Stimulated activated naive CD4-positive, alpha-beta T cell (primary cell): ENCODE measurements at places on chromosomes 1 and 21.

DNA sequence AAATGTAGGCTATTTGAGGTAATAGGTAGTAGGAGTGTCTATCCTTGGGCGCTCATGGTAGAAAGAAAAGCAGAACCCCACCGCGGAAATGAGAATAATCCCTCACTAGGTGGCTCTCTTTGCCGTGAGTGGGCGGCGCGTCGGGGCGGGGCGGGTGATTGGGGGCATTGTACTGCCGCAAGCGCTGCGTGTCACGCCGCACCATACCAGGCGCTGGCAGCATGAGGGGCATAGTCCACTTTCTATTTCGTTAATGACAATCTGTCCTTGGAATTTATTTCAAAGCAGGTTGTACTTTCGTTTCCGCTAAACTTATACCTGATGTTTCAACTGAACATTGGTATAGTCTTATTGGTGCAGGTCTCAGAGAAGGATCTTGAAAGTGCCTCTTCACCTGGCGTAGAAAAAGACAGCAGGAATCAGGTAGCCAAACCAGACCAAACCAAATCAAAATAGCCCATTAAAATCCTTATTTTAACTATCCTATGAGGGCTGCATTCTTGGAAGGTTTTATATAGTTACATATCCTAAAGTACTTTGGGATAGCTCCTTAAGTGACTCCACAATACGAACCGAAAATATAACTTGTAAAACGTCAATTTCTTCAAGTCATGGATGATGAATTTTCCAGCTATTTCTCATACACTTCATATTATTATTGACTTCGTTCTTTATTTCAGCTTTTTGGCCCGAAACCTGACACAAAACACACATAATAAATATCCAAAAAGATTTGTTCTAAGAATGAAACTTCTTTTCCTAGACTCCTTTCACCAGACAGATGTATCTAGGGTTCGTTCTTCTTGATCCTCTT lies 1.9 kb upstream of the SMG7 start:
- peak; percentile 88 for DNase-seq

- DNase-seq, result no peak
These were observed 65.0 kb downstream of the KIRREL1 start for GRCh38 chr1:158058237-158058985.

DNA sequence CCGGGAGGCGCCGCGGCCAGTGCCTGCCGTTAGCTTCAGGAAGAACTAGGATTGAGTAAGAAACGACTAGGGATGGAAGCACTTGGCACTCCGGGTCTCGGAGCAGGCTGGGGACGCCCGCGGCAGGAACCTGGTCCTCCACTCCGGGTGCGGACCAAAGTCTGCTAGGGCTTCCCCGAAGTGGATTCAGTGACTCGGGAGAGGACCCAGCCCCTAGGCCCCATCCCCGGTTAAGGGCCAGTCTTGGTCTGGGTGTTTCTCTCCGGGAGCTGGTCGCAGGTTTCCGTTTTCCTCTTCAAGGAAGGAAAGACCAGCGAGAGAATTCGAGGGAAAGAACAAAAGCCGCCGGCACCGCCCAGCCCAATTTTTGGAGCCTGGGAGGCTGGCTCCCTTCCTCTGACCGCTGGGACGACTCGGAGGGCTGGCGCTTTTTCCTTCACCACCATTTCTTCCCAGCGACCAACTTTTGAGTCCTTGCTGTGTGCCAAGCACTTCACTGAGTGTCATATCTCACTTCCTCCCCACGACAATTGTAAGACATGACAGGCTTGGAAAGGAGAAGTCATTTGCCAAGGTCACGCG lies 16.8 kb upstream of the STMN1 start:
- no peak for DNase-seq

DNA sequence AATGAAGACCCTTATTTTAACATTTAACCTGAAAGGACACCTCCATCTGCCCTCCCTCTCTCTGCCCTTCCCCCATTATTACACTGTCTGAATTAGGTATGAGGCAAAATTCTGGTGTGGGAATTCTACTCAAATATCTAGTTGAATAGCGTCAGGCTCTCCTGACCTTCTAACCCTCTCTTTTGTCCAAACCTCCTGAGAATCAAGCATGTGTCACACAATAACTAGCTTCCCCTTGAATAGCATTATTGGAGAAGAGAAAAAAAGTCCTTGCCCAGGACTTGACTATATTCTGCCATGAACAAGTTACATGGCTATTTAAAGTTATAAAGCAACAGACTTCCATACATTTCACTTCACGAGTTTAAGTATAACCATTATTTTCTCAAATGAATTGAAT lies 35.5 kb downstream of the USH2A start:
- DNase-seq, result no peak

- DNase-seq, result no peak
These were observed 102.2 kb downstream of the TSEN15 start for GRCh38 chr1:184153731-184154130.

DNA sequence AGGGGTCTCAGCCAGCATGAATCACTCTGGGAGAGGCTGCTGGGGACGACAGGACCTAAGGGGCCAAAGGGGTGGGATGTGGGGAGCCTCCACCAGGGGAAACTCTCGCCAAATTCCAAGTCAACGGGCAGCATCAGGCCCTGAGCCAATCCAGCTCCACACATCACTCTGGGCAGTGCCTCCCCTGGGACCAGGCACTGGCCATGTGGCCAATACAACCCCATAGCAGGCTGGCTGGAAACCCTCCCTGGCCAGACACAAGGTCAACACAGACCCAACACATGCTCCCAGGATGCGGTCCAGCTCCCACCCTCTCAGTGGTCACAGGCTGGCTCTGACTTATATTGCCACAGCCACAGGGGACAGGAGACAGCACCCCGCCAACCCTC lies 60.0 kb downstream of the MEGF6 start:
- no peak for DNase-seq

DNA sequence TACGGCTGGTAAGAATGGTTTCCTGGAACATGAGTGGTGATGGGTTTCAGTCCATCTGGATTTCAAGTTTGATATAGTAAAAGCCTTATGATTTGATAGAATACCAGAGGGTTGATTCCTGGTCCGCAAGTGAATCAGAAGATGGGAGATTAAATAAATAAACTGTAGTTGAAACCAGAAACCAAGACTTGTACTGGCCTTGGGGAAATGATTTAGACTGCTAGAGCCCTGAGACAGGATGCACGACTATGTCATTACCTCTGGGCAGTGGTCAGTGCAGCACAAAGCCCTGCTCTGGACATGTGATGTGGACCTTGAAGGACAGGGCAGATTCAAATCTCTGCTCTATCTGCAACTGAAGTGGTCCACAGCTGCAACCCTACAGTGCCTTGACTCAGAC lies 15.6 kb upstream of the FMOD start:
- no peak for DNase-seq

GRCh38 chr21:16071761-16072160 lies 342.0 kb downstream of the USP25 start:
- no peak for DNase-seq

GRCh38 chr21:25582888-25583287 lies 24.4 kb downstream of the MRPL39 start:
- DNase-seq, result no peak

GRCh38 chr1:203518541-203518940 lies 24.6 kb downstream of the OPTC start:
- no peak for DNase-seq

- DNase-seq, result no peak
These were observed 128.3 kb downstream of the TMEM53 start for GRCh38 chr1:44545961-44546360.

GRCh38 chr1:230288641-230289349 lies 137.3 kb downstream of the PGBD5 start:
- no peak for DNase-seq

- no peak for DNase-seq
These were observed 7.6 kb downstream of the CDKN2C start for GRCh38 chr1:50977575-50978143.

GRCh38 chr1:96306809-96307560 lies 414.6 kb upstream of the PTBP2 start:
- no peak for DNase-seq

DNA sequence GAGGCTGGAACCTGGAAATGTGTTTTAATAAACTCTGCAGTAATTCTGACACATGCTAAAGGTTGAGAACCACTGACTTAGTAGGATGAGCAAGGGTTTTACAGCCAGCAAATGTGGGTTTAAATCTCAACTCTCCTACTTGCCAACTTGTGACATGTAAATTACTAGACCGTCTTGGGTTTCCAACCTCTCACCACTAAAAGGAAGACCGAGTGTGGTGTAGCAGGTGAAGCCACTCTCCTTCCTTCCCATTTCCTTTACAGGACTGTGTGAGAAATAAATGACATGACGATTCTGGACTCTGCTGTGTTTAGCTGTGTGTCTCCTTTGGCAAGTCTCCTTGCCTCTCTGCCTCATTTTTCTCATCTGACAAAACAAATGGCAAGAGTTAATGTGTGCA lies 49.5 kb upstream of the DNAJC6 start:
- no peak for DNase-seq

GRCh38 chr1:16187748-16188401 lies 24.6 kb downstream of the ARHGEF19 start:
- peak; percentile 66 for DNase-seq

DNA sequence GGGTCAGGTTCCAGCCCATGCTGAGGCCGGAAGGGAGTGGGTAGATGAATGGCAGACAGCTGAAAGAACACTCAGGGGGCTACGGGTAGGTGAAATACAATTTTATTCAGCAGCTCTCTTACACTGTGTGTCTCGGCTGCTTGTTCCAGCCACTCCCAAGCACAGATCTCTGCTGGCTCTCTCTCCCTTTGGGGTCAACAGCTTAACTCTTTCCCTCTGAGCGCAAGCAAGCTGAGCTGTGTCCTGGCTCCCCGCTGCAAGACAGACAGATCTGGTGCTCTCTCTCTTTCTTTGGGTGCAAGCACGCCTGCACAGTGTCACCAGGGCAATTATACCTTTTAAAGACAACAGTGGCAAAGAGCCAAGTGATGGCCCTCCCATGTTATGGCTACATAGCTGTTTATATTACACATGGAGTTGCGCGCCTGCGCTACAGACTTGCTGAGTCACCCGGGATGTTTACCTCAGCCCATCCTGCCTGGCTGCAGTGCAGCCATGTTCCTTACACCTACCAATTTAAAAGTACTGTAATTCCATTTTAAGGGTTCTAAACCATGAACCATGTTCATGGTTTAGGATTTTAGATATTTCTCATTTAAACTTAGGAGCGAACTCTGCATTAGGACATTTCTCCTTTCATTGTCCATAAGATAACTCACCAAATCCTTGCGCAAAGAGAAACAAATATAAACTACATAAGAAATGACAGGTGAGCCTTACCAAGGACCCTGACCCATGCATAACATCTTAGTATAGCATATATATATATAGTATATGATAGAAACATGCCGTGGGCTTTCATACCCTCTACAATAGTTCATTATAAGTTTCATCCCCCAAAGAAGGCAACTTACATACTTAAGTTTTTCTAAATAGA lies 396.5 kb downstream of the SMYD3 start:
- no peak for DNase-seq

- DNase-seq, result no peak
These were observed 53.5 kb downstream of the CAPN2 start for GRCh38 chr1:223765719-223766340.

DNA sequence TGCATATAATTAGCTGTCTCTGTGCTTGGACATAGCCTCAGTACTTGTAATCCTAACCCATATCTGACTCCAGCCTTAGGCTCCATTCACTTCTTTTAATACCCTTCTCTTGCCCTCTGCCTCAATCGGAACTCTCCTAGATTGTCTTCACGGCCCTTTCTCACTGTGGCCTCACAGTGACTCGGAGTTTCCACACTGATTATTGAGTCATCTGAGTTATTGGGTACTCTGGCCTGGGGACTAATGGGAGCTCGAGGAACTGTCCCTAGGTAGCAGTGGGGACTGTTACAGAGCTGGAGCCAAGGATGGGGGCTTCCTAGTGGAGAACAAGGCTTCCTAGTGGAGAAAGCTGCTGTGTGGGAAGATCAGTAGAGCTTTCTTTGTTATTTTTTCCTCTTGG lies 17.0 kb downstream of the TRAF5 start:
- DNase-seq, result no peak

- peak; percentile 27 for DNase-seq
These were observed 29.6 kb downstream of the DUSP10 start for GRCh38 chr1:221712198-221712684.

GRCh38 chr1:222728746-222729145 lies 8.3 kb upstream of the FAM177B start:
- no peak for DNase-seq

- DNase-seq, result no peak
These were observed 1.4 kb downstream of the CSRP1 start for GRCh38 chr1:201505503-201505890.

DNA sequence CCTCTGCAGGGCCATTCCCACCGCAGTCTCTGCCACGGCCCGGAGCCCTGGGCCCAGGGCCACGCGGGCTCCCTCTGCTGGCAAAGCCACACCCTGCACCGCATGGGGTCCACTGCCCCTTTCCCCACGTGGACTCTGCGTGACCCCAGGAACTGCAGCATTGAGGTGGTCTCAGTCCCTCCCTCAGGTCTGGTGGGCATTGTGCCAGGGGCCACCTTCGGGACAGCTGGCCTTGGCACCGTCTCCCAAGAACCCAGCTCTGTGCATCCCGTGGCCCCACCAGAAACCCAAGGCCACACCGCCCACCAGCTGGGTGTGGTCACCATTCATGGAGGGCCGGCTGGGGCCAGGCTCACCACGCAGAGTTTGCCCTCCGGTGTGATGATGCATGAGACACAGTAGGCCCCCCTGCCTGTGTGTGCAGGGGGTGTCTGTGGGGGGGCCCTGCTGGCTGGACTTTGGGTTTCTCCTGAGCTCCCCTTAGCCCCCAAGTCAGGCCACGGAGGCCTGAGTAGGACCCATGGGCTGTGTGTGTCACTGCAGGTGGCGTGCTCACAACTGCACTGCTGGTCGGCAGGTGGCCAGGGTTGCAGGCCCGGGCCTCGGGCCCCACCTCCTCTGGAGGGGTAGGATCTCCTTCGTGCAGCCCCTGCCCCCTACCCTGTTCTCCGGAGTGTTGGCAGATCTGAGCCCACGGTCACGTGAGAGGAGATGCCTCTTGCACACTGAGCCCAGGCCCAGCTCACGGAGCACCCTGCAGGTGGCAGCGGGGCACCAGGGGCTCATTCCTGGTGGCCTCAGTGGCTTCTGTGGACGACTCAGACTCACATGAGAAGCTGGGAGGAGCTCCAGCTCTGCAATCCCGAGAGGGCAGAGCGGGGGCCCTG lies 5.8 kb downstream of the VWA1 start:
- DNase-seq, result peak; percentile 49
